ENCODE measurements at places on chromosomes 1 and 21. TPM values are rescaled to one million over a fixed set of nuclear protein-coding genes. Genes with fewer than 3 reads are reported as not detected.
A peak's percentile ranks its signal among the peaks of the same experiment; 100 is the strongest.

The ALDH4A1 gene
- polyA plus RNA-seq: 5.2 TPM

GRCh38 chr1:218380125-218380977, 35.2 kb downstream of the TGFB2 start:
- no peak for DNase-seq
- H3K4me3 ChIP-seq: no peak overlapping the region
- H3K27ac ChIP-seq: no peak overlapping the region
- no peaks in the 10 kb centered on the region for H3K27me3 ChIP-seq
- H3K4me1 ChIP-seq: peaks cover 5% of the 10 kb centered on the region

- no peaks in the 10 kb centered on the region for H3K27me3 ChIP-seq
- H3K4me1 ChIP-seq: peaks cover 60% of the 10 kb centered on the region
- DNase-seq: no peak
- no peaks in the 10 kb centered on the region for H3K36me3 ChIP-seq
- no peak overlapping the region for H3K4me3 ChIP-seq
These were observed 30.1 kb downstream of the SKI start for GRCh38 chr1:2258122-2258681.

DNA sequence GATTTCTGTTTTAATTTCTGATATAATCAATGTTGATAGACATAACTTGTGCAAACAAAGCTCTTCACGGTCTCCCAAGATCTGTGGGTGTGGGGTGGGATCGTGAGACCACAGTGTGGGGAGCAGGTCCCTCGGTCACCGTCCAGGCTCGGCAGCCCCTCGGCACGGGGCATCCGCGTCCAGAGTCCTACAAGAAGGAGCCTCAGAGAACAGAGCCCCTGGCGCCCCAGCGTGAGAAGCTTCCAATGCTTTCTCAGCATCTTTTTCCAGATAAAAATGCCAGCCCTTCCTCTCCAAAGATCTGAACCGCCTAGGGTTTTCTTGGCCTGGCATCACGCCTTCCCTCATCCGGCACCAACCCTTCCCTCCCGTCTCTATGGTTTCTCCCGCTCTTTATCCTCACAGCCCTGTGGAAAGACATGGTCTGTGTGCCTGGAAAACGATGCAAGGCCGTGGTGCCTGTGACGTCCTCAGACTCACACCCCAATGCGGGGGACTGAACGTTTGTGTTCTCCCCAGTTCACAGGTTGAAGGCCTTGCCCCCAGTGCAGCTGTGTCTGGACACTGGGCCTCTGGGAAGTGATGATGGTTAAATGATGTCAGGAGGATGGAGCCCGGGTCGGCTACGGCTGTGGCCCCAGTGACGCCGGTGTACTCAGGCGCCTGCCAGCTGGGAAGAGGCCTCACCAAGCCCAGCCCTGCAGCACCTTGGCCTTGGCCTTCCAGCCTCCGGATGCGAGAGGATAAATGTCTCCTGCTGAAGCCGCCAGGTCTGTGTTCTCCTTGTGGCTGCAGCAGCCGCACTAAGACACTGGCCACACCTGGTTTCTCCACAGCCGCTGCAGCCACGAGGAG, 45.9 kb upstream of the COL6A2 start:
- H3K4me1 ChIP-seq: peaks cover 3% of the 10 kb centered on the region
- DNase-seq: no peak
- H3K36me3 ChIP-seq: no peaks in the 10 kb centered on the region

DNA sequence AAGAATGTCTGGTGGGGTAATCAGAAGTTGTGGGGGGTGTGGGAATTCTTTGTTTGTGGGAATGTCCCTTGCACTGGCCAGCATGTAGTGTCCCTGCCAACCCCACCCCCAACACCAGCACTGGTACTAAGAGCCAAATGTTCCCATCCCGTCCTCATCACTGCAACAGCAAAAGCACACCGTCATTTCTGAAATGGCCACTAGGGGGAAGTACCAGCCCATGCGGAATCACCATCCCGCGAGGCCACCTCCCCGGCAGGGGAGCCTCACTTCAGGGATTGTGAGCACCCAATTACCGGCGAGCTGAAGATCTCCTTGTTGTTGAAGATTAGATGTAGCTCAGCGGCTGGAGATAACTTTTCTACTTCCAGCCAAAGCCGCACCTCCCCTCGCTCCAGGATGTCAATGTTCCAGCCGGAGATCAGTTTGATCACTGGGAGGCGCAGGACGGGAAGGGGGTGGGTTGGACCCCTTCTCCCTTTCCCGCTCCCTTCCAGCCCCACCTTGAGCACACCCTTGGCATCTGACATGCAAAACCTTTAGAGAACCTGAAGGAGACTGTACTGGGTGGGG, 41.0 kb downstream of the MYOM3 start:
- H3K4me1 ChIP-seq: peaks cover 3% of the 10 kb centered on the region
- H3K36me3 ChIP-seq: no peaks in the 10 kb centered on the region
- DNase-seq: peak; percentile 82
- no peak overlapping the region for H3K4me3 ChIP-seq
- H3K27me3 ChIP-seq: no peaks in the 10 kb centered on the region
- no peak overlapping the region for H3K27ac ChIP-seq

DNA sequence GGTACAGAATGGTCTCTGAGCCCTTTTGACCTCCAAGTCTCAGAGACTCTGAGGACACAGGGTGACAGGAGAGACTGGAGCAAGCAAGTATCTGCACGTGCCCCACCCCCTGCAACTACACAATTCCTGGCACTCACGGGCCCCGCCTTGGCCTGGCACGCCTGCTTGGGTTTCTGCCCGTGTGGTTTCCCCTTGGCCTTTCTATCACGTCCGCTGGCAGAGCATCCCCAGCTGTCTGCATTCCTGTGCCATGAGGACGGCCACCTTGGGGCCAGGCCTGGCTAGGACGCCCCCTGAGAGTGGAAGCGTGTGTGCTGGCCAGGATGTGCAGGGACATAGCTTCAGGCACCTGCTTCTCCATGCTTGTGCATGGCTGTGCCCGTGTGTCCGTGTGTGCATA, 14.3 kb upstream of the EDN2 start:
- no peak overlapping the region for H3K27ac ChIP-seq
- H3K4me3 ChIP-seq: no peak overlapping the region
- peaks cover 2% of the 10 kb centered on the region for H3K27me3 ChIP-seq
- DNase-seq: no peak
- H3K4me1 ChIP-seq: peaks cover 8% of the 10 kb centered on the region

The FMO5 gene
- polyA plus RNA-seq: 11.8 TPM

DNA sequence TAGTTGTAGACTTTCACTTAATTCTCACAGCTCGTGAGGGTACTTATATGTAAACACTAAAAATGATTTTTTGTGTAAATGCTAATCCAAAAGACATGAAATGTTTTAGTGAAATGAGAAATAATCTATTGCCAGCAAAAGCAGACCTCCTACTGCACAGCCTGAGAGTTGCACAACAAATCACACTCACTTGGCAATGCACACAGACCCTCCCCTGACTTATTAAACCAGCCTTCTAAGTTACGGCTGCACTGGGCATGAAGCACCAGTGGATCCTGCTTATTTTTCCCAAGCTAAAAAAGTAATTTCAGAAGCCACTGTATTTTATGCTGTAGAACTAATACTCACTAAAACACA, 10.3 kb downstream of the ERRFI1 start:
- H3K36me3 ChIP-seq: no peaks in the 10 kb centered on the region
- DNase-seq: no peak
- no peak overlapping the region for H3K27ac ChIP-seq
- no peak overlapping the region for H3K4me3 ChIP-seq
- H3K27me3 ChIP-seq: peaks cover 13% of the 10 kb centered on the region
- H3K4me1 ChIP-seq: peaks cover 3% of the 10 kb centered on the region

- H3K36me3 ChIP-seq: no peaks in the 10 kb centered on the region
- H3K4me1 ChIP-seq: no peaks in the 10 kb centered on the region
- H3K4me3 ChIP-seq: no peak overlapping the region
- no peaks in the 10 kb centered on the region for H3K27me3 ChIP-seq
- H3K27ac ChIP-seq: no peak overlapping the region
- DNase-seq: no peak
These were observed 77.4 kb downstream of the APP start for GRCh38 chr21:26093122-26093521.

The TTC22 gene
- polyA plus RNA-seq: 7.8 TPM

DNA sequence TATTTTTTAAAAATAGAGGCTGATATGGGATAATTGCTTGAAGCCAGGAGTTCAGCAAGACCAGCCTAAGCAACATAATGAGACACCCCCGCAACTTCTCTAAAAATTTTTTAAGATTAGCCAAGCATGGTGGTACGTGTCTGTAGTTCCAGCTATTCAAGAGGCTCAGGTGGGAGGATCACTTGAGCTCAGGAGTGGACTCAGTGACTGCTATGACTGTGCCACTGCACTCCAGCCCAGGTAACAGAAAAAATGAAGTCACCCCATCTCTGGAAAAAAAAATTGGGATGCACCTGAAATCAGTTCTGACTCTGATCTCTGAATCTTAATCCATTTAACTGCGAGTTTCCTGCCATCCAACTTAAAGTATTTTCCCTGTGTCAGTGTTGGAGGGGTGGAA, 124.2 kb downstream of the MRPS6 start:
- H3K27me3 ChIP-seq: peaks cover 15% of the 10 kb centered on the region
- no peak overlapping the region for H3K27ac ChIP-seq
- no peaks in the 10 kb centered on the region for H3K36me3 ChIP-seq
- no peak for DNase-seq
- no peak overlapping the region for H3K4me3 ChIP-seq

- H3K36me3 ChIP-seq: no peaks in the 10 kb centered on the region
- peaks cover 10% of the 10 kb centered on the region for H3K27me3 ChIP-seq
- no peak overlapping the region for H3K27ac ChIP-seq
- no peaks in the 10 kb centered on the region for H3K4me1 ChIP-seq
- DNase-seq: no peak
These were observed 361.3 kb upstream of the C1orf174 start for GRCh38 chr1:4261327-4261726.

- H3K27ac ChIP-seq: no peak overlapping the region
- H3K27me3 ChIP-seq: no peaks in the 10 kb centered on the region
- no peak for DNase-seq
- no peak overlapping the region for H3K4me3 ChIP-seq
- no peaks in the 10 kb centered on the region for H3K4me1 ChIP-seq
- H3K36me3 ChIP-seq: no peaks in the 10 kb centered on the region
These were observed 56.0 kb upstream of the EDARADD start for GRCh38 chr1:236338096-236338495.

The PLA2G2D gene
- 2.8 TPM for polyA plus RNA-seq

GRCh38 chr1:243264717-243265116, 8.9 kb downstream of the SDCCAG8 start:
- DNase-seq: no peak
- no peak overlapping the region for H3K4me3 ChIP-seq
- H3K27me3 ChIP-seq: no peaks in the 10 kb centered on the region

GRCh38 chr1:229514578-229515275, 6.6 kb upstream of the NUP133 start:
- no peak overlapping the region for H3K27ac ChIP-seq
- H3K4me3 ChIP-seq: no peak overlapping the region
- peak; percentile 76 for DNase-seq

The APOBEC4 gene
- not detected for polyA plus RNA-seq

GRCh38 chr1:22613572-22613918, 22.9 kb upstream of the C1QA start:
- DNase-seq: no peak
- H3K4me1 ChIP-seq: no peaks in the 10 kb centered on the region
- no peak overlapping the region for H3K27ac ChIP-seq
- no peaks in the 10 kb centered on the region for H3K36me3 ChIP-seq

- H3K36me3 ChIP-seq: no peaks in the 10 kb centered on the region
- no peak for DNase-seq
- H3K27me3 ChIP-seq: no peaks in the 10 kb centered on the region
These were observed 103.4 kb downstream of the PAX7 start for GRCh38 chr1:18734001-18734400.

The TNFRSF14 gene
- polyA plus RNA-seq: 427 TPM

DNA sequence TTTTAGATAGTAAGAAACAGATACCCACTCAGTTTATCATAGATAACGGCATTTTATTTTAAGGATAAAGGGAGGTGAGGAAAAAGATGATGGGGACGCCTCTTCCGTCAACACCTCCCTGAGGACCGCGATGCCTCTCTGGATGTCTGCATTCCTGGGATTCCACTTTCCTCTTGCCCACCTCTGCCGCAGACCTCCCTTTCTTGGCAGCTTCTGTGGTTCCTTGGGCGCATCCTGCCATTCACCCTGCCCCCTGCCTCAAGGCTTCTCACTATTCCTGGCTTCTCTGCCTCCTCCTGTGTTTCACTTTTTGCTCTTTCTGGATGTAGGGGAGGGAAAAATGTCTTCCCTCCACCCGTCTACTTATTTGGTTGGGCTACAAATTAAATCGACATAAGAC, 19.9 kb downstream of the HUNK start:
- H3K36me3 ChIP-seq: no peaks in the 10 kb centered on the region
- no peaks in the 10 kb centered on the region for H3K4me1 ChIP-seq
- no peak overlapping the region for H3K4me3 ChIP-seq
- no peak overlapping the region for H3K27ac ChIP-seq

- peak; percentile 86 for DNase-seq
- H3K27me3 ChIP-seq: no peaks in the 10 kb centered on the region
- peak overlapping the region; percentile 12 for H3K4me3 ChIP-seq
- H3K4me1 ChIP-seq: peaks cover 49% of the 10 kb centered on the region
These were observed 76.6 kb downstream of the NDUFS5 start for GRCh38 chr1:39102537-39103327.

DNA sequence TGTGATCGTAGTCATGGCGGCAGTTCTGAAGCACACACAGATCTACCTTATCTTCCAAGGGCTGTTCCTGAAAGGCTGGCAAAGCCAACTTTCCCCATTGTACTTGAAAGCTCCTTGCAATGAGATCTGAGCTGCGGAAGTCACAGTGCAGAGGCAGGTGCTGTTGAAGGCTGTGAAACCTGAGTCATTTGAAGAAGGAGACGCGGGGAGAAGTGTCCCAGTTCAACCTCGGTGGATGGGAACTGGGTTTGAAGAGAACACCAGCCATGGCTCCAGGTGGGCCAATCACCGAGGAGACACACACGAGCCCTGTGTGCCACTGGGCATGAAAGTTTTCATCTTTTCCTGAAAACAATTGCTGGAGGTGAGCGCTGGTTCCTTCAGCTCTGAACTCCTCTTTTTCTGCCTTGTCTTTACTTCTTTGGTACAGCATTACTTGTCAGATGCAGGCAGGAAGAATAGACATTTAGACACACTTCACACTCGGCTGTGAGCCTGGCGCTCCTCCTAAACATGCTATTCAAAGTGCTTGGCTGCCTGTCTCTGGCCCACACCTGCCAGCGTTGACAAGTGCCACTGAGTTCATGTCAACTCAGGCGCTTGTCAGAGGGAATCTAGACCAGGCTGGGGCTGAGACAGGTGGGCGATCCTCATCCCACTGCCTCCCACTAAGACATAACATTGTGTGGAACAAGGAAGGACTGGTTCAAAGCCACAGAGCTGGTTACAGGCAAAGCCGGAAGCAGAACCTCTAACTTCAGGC, 25.7 kb upstream of the PDE9A start:
- H3K36me3 ChIP-seq: no peaks in the 10 kb centered on the region
- DNase-seq: no peak
- no peak overlapping the region for H3K4me3 ChIP-seq
- H3K27ac ChIP-seq: no peak overlapping the region
- H3K4me1 ChIP-seq: peaks cover 3% of the 10 kb centered on the region
- peaks cover 10% of the 10 kb centered on the region for H3K27me3 ChIP-seq

GRCh38 chr1:214842856-214843255, 239.7 kb upstream of the KCNK2 start:
- H3K27ac ChIP-seq: no peak overlapping the region
- no peaks in the 10 kb centered on the region for H3K4me1 ChIP-seq
- H3K27me3 ChIP-seq: no peaks in the 10 kb centered on the region
- H3K36me3 ChIP-seq: no peaks in the 10 kb centered on the region
- H3K4me3 ChIP-seq: no peak overlapping the region

- no peak for DNase-seq
- no peaks in the 10 kb centered on the region for H3K27me3 ChIP-seq
- H3K4me3 ChIP-seq: no peak overlapping the region
- H3K4me1 ChIP-seq: no peaks in the 10 kb centered on the region
These were observed 239.6 kb upstream of the FOXD3 start for GRCh38 chr1:63082766-63083165.

- no peak for DNase-seq
- no peak overlapping the region for H3K27ac ChIP-seq
- no peaks in the 10 kb centered on the region for H3K27me3 ChIP-seq
These were observed 82.2 kb downstream of the ARHGEF10L start for GRCh38 chr1:17621691-17622090.

Data from B cell (primary cell).